ENCODE measurements at places on chromosomes 16 and 17. TPM values are rescaled to one million over a fixed set of nuclear protein-coding genes. Genes with fewer than 3 reads are reported as not detected.

DNA sequence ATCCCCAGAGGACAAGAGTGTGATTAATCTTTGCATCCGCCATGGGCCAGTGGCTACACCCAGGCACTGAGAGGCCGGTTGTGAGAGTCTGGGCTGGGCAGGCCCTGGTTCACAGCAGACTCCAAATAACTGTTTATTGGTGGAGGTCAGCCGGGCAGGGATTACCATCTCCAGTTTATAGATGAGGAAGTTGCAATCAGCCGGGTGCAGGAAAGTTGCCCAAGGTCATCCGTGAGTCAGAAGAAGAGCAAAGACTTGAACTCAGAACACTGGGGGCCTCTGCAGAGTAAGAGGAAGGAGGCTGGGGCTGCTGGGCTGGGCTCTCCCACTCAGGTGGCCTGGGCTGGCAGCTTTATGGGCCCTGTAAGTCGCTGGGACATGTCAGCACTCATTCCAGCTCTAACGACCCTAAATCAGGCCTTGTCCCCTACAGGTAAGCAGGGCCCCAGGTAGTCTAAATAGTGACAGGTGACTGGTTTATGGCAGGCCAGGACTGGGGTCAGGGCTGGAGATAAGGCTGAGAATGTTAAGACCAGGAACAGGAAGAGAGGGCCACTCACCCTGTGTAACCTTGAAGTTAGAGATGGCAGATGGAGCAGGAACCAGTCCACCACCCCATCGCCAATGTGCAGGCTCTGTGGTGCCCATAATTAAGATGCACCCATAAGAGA lies 2.1 kb upstream of the CA4 start:
- peaks cover 45% of the 10 kb centered on the region for H3K4me1 ChIP-seq
- peaks cover 85% of the 10 kb centered on the region for H3K27me3 ChIP-seq
- no peak overlapping the region for H3K27ac ChIP-seq
- no peak overlapping the region for H3K4me3 ChIP-seq
- no peak for DNase-seq
- H3K36me3 ChIP-seq, result no peaks in the 10 kb centered on the region

Gene TMIGD1
- not detected for total RNA-seq

DNA sequence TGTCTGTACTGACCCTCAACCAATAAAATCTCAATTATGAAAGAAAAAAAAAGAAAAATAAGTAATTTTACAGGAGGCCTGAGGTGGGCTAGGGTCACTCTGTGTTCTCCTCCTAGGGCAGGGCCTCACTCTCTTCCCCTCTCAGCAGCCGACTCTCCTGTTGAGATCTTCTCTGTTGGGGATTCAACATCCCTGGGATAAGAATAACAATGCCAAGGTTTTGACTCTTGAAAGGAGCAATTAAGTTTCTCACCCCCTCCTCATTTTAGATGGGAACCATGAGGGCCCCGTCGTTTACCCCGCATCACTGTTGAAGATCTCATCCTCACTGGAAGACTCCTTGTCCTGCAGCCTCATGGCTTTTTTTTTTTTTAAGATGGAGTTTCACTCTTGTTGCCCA lies 21.5 kb upstream of the BRCA1 start:
- H3K4me3 ChIP-seq, result no peak overlapping the region
- no peaks in the 10 kb centered on the region for H3K4me1 ChIP-seq
- H3K27me3 ChIP-seq, result no peaks in the 10 kb centered on the region

DNA sequence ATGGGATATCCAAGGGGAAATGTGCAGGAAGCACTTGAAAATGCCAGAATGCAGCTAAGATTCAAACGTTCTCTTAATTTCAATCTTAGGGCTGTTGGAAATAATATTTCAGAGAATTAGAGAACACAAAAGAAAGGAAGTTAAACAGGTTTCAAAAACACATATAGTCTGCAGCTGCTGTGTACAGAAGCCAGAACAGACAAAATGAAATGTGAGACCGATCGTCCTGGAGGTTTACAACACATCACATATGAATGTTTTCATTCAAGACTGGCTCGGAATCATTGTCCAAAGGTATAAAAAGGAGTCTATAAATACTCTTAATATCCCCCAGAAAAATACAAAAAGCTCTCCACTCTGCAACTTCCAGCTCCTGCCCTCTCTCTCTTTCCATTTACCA lies 14.3 kb downstream of the CYTH1 start:
- H3K27ac ChIP-seq, result peak overlapping the region; percentile 10
- H3K36me3 ChIP-seq, result no peaks in the 10 kb centered on the region
- no peak for DNase-seq
- H3K4me3 ChIP-seq, result no peak overlapping the region
- no peaks in the 10 kb centered on the region for H3K27me3 ChIP-seq

- H3K27me3 ChIP-seq, result no peaks in the 10 kb centered on the region
- H3K4me3 ChIP-seq, result no peak overlapping the region
- no peak overlapping the region for H3K27ac ChIP-seq
- DNase-seq, result no peak
Observed at GRCh38 chr17:60610473-60610872, 10.5 kb downstream of the PPM1D start.

GRCh38 chr17:79539944-79540705 lies 70.7 kb downstream of the RBFOX3 start:
- H3K27me3 ChIP-seq, result peaks cover 94% of the 10 kb centered on the region
- no peaks in the 10 kb centered on the region for H3K36me3 ChIP-seq
- no peak overlapping the region for H3K27ac ChIP-seq
- H3K4me1 ChIP-seq, result no peaks in the 10 kb centered on the region

DNA sequence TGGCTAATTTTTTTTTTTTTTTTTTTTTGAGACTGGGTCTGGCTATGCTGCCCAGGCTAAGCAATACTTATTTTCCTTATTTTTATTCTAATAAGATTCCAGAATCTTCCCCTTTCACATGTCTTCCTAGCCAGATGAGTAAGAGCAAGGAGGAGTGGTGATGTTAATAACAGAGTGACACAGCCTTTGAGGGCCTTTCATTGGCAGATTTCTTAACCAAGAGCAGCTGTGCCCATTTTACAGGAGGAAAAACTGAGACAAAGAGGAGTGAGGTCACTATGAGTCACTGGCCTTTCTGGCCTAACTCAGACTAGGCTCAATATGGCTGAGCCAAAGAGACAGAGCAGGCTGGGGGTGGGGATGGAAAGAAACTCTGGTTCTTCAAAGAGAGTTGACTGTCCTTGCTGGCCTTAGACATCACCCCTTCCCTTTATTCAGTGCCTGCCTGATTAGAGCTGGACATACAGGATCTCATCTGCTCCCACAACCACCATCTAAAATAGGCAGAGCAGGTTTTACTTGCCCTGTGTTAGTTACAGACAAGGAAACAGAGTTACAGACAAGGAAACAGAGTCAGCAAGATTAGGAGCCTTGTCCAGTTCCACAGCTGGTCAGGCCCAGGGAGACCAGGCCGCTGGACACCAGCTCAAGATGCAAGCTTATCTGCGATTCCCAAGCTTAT lies 50.0 kb upstream of the TOB1 start:
- no peak for DNase-seq
- H3K27me3 ChIP-seq, result no peaks in the 10 kb centered on the region
- no peaks in the 10 kb centered on the region for H3K36me3 ChIP-seq
- H3K4me3 ChIP-seq, result no peak overlapping the region

Gene CD300E
- total RNA-seq, result 0.30 TPM

Gene KRTAP1-1
- total RNA-seq, result not detected

DNA sequence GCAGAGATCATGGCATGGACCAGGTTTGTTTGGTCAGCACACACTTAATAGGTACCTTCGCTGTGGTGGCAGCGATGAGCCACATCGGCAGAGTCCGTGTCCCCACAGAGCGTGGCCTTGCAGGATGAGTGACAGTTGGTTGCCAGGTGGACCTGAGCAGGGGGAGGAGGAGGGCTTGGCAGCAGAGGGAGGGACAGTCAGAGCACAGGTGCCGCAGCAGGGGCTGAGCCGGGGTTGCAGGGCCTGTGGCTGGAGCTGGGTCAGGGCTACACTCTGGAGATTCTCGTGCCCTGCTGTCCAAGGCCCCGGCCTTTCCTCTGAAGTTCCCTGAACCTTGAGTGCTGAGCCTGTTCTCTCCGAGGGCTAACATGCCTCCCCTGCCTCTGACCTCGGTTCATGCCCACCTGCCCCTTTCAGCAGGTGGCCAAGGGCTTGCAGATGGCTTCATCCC lies 24.8 kb downstream of the POLR3E start:
- peaks cover 11% of the 10 kb centered on the region for H3K4me1 ChIP-seq
- no peak overlapping the region for H3K4me3 ChIP-seq
- H3K36me3 ChIP-seq, result peaks cover 85% of the 10 kb centered on the region
- H3K27me3 ChIP-seq, result no peaks in the 10 kb centered on the region
- no peak for DNase-seq

Gene MFSD6L
- total RNA-seq, result not detected

DNA sequence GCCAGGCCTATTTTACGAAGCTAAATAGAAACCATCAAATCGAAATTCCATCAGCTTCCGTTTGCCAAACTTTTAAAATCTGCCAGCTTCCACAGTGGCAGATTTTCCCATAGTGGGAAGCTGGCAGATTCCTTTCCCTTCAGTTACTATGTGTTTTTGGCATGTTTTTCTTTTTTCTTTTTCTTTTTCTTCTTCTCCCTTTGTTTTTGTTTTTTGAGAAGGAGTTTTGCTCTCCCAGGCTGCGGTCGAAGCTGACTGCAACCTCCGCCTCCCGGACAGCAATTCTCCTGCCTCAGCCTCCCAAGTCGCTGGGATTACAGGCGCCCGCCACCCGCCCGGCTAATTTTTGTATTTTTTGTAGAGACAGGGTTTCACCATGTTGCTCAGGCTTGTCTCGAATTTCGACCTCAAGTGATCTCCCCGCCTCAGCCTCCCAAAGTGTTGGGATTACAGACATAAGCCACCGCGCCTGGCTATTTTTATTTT lies 684 bp upstream of the CWC25 start:
- H3K27ac ChIP-seq, result peak overlapping the region; percentile 98
- H3K27me3 ChIP-seq, result no peaks in the 10 kb centered on the region
- H3K36me3 ChIP-seq, result peaks cover 17% of the 10 kb centered on the region
- DNase-seq, result no peak
- peaks cover 25% of the 10 kb centered on the region for H3K4me1 ChIP-seq

Gene RABEP2
- total RNA-seq, result 17.7 TPM

Gene GAS2L2
- 0.08 TPM for total RNA-seq

Gene SLC16A6
- 0.08 TPM for total RNA-seq

- no peaks in the 10 kb centered on the region for H3K27me3 ChIP-seq
- no peak overlapping the region for H3K4me3 ChIP-seq
- no peak overlapping the region for H3K27ac ChIP-seq
- H3K4me1 ChIP-seq, result peaks cover 15% of the 10 kb centered on the region
- DNase-seq, result no peak
Observed at GRCh38 chr16:56226845-56227525, 35.7 kb downstream of the GNAO1 start.

Gene CCL3
- not detected for total RNA-seq

- no peak overlapping the region for H3K4me3 ChIP-seq
- no peaks in the 10 kb centered on the region for H3K4me1 ChIP-seq
- DNase-seq, result no peak
- no peaks in the 10 kb centered on the region for H3K36me3 ChIP-seq
- H3K27ac ChIP-seq, result no peak overlapping the region
Observed at GRCh38 chr16:51022955-51023354, 128.1 kb downstream of the SALL1 start.

DNA sequence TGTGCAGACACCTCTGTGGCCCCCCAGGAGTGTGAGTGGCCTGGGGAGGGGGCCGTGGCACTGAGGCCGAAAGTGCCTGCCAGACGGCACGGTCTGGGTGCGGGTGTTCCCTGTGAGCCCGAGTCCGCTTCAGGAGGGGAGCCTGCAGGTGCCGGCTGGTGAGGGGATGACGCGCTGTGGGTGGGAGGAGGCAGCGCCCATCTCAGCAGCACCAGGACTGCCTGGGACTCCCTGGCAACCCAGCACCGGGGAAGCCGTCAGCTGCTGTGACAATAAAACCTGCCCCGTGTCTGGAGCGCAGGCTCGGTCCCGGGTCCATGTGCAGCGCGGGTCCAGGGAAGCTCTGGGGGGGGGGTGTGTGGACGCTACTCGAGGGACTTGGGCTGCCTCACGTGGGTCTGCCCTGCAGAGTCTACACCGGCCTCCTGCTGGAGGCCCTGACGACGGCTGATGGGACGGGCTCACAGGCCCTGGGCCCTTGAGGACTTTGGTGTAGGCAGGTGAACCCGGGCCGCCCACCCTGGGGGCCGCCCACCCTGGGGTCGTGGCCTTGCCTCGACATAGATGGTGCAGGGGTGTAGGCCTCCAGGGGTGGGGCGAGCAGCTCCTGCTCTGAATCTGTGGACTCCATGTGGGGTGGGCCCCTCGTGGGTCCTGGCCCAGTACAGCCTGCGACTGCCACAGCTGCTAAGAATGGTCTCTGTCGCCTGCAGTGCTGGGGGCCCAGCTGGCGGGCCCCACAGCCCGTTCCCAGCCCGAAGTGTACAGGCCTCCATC lies 5.9 kb upstream of the RAB40C start:
- no peaks in the 10 kb centered on the region for H3K27me3 ChIP-seq
- H3K27ac ChIP-seq, result no peak overlapping the region
- H3K36me3 ChIP-seq, result no peaks in the 10 kb centered on the region
- no peak overlapping the region for H3K4me3 ChIP-seq
- H3K4me1 ChIP-seq, result peaks cover 42% of the 10 kb centered on the region

DNA sequence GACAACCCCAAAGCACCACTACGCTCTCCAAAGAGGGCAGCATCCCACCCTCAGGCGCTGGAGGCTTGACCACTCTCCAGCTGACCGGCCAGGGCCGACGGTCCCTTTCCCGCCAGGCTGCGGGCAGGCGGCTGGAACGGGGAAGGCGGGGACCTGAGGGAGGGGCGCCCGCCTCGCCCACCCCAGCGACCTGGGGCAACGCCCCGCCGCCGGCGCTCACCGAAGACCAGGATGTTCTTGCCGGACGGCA lies 431 bp downstream of the DYNC1LI2 start:
- peak; percentile 21 for DNase-seq
- peaks cover 63% of the 10 kb centered on the region for H3K4me1 ChIP-seq
- H3K4me3 ChIP-seq, result peak overlapping the region; percentile 99
- no peaks in the 10 kb centered on the region for H3K27me3 ChIP-seq
- H3K36me3 ChIP-seq, result peaks cover 35% of the 10 kb centered on the region
- H3K27ac ChIP-seq, result peak overlapping the region; percentile 99

- no peak for DNase-seq
- no peak overlapping the region for H3K27ac ChIP-seq
- H3K4me3 ChIP-seq, result no peak overlapping the region
Observed at GRCh38 chr17:66255112-66255511, 25.9 kb upstream of the APOH start.

Gene OTOP2
- total RNA-seq, result not detected

DNA sequence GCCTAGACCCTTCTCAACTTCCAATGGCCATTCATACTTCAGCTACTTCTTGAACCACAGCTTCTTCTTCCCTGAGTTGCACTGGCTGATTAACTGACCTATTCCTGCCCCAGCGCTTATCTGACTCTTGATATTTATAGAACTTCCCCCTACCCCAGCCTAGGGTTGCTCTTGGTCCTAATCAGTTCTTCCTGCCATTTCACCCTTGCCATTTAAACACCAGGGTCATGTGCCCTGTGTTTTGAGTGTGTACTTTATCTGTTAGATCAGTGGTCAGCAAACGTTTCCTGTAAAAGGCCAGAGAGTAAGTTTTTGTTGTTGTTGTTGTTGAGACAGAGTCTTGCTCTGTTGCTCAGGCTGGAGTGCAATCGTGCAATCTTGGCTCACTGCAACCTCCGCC lies 82.4 kb upstream of the COX10 start:
- no peaks in the 10 kb centered on the region for H3K27me3 ChIP-seq
- no peak overlapping the region for H3K27ac ChIP-seq
- H3K4me1 ChIP-seq, result no peaks in the 10 kb centered on the region
